ENCODE measurements at places on chromosomes 3 and 15.

DNA sequence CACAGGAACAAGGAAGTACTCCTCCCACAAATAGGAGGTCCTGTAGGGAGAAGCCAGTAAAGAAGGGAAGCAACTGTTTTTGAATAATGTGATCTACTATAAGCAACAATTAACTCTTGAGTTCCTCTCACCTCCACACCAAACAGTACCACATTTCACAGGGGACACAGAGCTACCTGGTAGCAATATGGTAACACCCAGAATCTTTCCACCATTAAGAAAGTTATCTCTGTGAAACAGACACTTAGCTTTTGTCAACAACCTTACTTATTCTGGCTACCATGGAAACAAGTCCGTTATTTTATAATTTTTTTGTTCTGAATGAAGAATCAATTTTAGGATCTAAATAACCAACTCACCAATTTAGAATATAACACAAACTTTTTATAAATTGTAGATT, 49.5 kb downstream of the TBL1XR1 start:
- DNase-seq, result no peak

DNA sequence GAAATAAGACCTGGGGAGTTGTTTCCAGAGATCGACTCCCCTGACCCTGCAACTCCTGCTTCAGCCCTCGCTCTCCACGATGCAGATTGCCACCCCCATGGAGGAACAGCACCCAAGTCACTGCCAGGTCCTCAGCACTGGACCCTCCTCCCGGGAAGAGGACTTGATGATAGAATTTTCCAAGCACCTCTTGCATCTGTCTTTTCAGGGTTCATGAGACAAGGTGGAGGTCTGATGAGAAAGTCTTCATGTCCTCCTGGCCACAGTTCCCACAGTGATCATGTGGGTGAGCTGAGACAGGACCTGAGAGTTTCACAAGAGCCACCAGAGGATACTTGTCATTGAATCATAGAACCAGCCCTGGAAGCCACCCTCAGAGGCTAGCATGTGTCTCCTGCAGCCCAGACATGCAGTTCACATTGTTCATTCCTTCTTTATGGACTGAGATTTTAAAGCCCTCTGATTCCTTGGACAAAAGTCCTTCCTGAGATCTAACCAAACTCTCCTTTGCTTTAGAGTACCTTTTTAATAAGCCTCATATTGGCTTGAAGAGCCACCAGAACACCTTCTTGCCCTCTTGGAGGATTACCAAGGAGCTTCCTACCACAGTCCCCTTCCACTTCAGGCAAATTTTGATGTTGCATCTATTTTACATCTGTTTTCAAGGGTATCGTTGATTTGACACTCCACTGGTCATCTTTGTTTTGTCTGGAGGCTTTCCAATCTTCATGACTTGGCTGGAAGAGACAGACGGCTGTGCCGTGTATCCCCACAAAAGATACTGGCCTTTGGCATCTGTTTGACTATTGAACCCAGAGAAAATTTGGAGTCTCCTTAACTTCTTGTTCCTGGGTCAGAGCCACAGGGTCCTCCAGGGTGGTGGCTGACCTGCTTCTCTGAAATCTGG, 224.8 kb upstream of the BHLHE40 start:
- no peak for DNase-seq

GRCh38 chr3:52983828-52984227, 62.0 kb downstream of the SFMBT1 start:
- DNase-seq, result no peak

DNA sequence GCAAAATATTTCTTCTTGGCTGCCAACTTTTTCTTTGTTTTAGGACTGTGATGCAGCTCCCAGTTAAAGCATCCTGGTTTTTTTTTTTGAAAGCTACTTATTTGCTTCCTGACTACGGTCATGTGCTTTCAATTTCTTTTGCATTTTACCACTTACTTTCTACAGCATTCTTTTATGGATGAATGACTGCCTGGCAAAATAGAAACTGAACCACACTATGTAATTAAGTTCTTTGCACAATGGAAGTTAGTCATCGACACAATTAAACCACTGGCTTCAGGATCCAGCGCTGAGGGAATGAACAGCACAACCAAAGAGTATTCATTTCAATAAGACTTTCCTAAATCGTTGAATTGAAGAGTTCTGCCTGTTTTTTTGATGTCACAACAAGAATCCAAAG, 82.2 kb upstream of the EPHA3 start:
- no peak for DNase-seq

GRCh38 chr3:193387596-193387995, 9.0 kb upstream of the ATP13A5 start:
- no peak for DNase-seq

- no peak for DNase-seq
Observed at GRCh38 chr15:77671362-77672056, 38.8 kb upstream of the LINGO1 start.

- no peak for DNase-seq
Observed at GRCh38 chr15:88917760-88918159, 4.6 kb upstream of the MFGE8 start.

DNA sequence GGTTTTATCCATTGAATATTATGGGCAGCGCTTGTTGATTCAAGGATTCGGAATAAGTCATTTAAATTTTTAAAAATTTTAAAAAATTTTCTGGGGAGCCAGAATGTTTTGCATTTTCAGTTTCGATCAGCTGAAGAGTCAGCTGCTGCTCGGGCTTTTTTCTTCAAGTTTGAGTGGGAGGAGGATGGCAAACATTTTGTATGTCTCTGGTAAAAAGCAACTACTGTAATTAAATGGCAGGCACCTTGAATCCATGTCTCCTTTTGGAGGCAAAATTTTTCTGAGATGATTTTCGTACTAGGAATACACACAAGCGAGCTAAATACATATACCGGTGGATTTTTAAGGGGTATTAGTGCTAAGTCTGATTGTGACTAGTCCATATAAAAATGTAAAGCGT, 612 bp downstream of the C3orf38 start:
- peak; percentile 19 for DNase-seq

DNA sequence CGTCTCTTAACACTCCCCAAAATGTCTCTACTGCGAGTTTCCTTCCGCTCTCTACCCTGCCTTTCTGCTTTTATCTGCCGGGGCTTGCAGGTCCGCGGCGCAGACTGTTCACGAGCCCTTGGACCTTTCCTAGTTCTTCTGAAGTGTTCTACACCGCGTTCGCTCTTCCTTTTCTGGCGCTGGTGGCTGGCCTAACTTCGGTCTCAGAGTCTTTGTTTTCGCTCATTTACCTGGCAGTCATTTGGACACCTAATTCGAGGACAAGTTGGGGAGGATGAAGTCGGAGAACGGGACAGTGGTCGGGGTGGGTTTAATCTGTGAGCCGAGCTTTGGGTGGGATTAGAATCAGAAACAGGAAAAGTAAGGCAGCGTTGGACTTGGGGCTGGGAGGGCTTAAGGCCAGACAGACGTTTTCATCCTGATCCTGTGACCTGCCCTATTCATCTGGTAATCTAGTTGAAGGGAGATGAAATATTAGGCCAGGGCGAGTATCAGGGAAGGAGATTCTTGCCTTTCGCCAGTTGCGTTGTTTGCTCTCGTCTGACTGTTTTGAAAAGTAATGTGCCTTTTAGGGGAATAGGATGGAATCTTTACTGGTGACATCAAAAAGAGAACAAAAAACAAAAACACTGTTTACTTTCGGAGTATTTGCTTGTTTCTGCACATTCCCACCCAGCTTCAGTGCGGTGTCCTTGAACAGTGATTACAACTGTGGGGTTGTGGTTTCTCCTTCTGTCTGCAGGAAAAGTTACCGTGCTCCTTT, 1.8 kb downstream of the DIPK2A start:
- DNase-seq, result peak; percentile 89

DNA sequence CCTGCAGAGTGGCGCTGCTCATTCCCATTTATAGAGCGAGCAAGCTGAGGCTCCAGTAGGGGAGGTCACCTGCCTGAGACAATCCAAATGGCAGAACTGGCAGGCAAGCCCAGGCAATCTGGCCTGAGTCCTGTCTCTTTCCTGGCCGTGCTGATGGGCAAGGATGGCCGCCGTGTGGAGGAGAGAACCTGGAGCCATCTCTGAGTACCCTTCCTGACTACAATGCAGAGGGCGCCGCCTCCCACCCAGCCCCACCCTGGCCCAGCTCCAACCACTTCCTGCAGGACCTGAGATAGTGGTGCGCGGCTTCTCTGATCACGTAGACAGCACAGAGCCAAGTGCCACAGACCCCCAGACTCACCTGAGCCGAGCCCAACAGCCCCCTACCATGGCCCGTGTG, 7.0 kb downstream of the TLR9 start:
- no peak for DNase-seq

GRCh38 chr15:41572866-41573265, 13.9 kb downstream of the TYRO3 start:
- no peak for DNase-seq

DNA sequence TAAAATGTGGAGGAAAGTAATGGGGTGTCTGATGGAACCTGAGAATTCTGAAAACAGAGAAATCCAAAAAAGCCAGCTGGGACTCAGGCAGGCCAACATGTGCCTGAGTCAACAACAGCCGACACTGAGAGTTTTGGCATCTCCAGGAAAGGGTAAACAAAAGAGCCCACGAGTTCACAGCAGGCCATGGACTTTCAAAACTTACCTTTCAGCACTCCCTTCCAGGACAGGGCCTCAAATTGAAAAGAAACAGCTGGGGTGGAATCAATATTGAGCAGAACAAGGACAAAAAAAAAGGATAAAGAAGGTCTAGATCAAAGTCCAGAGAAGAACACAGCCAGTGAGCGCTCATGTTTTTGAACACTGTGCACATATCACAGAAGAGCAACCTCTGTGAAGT, 735.4 kb upstream of the GRM7 start:
- DNase-seq, result no peak

DNA sequence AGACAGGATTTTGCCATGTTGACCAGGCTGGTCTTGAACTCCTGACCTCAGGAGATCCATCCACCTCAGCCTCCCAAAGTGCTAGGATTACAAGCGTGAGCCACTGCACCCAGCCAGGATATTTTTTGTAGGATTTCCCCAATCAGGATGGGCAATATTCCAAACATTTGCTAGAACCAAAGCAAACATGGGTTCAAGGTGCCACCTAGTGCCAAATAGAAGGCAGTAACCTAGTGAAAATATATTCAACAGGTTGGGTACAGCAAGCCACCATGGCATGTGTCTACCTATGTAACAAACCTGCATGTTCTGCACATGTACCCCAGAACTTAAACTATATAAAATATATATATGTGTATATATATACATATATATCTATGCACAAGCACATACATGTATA, 185.9 kb upstream of the CADM2 start:
- no peak for DNase-seq

DNA sequence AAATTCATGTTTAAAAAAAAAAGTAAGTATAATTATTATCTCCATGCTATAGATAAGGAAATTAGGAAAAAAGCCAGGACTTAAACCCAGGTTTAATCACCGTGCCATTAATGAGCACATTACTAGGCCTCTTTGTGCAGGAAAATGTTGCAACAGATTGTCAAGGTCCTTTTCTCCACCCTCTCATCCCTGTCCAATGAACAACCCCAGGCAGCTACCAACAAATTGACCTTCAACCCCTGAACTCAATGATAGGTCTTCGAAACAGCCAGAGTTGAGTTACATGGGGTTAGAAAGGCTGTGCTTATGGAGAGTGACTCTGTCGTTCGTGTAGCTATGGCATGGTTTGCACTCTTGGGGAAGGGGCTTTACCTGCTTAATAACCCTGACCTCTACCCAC, 84.2 kb upstream of the CTNNB1 start:
- no peak for DNase-seq

GRCh38 chr3:87508921-87509320, 232.5 kb upstream of the POU1F1 start:
- DNase-seq, result no peak

- peak; percentile 46 for DNase-seq
Observed at GRCh38 chr3:144989807-144990206, 1018.2 kb downstream of the DIPK2A start.

DNA sequence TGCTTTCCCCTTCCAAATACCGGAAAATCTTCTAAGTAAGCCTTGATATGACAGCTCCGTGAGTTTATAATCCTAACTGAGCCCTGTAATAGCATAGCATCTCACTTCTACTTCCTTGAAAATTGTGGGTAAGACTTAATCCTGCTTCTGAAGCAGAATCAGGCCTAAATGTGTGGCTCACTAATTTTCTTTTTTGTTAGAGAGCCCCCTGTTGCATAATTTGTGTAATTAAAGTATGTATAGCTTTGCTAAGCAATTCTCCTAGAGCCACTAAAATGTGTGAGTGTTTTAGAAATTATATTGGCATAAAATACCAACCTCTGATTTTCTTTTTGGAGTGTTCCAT, 304.4 kb downstream of the FGF12 start:
- peak; percentile 6 for DNase-seq

- DNase-seq, result no peak
Observed at GRCh38 chr15:95170561-95171380, 939.4 kb downstream of the MCTP2 start.

DNA sequence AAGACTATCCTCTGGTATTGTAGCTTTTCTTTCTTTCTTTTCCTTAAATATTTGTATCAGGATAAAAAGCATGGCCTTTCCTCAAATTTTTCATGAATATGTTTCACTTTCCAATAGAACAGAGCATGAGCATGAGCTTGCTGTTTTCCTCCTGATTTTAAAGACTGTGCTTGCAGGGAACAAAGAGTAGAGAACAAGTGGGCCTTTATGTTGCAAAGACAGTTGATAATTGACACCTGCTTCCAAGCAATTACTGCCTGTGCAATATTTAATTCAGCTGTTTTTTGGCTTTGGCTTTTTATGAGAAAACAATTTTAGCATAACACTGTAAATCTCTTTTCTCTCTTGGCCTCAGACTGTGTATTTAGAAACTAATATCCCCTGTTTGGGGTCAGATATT, 263.6 kb upstream of the AZI2 start:
- no peak for DNase-seq

DNA sequence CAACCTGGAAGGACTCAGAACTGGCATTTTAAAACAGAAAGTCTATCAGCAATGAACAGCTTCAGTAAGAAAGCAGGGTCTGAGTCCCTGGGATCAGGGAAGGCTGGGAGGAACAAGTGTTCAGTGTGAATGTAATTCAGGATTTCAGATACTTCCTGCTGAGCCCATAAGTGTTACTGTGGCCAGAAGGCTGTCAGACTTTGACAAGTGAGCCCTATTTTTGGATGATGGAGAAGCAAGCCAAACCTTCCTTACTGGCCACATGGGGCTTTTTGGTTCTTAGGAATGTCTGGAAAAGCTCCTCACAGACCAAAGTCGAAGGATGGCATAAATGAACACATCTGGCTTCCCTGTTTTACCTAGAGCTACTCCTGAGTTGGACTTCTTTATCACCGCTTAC, 157.2 kb downstream of the BBX start:
- DNase-seq, result no peak

GRCh38 chr3:192352142-192352541, 375.2 kb downstream of the FGF12 start:
- no peak for DNase-seq

- no peak for DNase-seq
Observed at GRCh38 chr3:13728487-13728886, 151.4 kb downstream of the WNT7A start.

GRCh38 chr3:150000641-150001040, 29.9 kb upstream of the PFN2 start:
- no peak for DNase-seq
